ENCODE measurements at places on chromosomes 5 and 9. TPM values are rescaled to one million over a fixed set of nuclear protein-coding genes. Genes with fewer than 3 reads are reported as not detected.

GRCh38 chr9:124306098-124306735 is 48.5 kb downstream of the NEK6 start:
- no peak for DNase-seq
- no peaks in the 10 kb centered on the region for H3K27me3 ChIP-seq
- H3K4me1 ChIP-seq: no peaks in the 10 kb centered on the region
- peaks cover 39% of the 10 kb centered on the region for H3K36me3 ChIP-seq
- H3K4me3 ChIP-seq: no peak overlapping the region
- H3K27ac ChIP-seq: no peak overlapping the region

DNA sequence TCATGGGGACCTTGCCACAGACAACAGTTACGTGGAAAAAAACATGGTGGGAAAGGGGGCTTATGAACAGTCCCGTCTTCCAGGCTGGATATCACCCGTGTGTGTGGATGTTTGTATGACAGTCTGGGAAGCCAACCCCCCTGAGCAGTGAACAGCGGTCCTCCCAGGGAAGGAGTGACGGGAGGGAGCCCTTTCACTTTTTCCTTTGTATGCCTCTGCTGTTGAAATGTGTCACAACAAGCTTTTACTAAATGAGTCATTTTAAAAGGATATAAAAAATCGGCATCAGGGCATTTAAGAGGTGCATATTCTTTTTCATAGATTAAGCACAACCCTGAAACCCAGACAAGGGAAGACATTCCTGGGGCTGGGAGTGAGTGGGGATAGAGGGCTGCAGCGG is 5.1 kb downstream of the MYMK start:
- H3K27me3 ChIP-seq: peaks cover 15% of the 10 kb centered on the region
- H3K4me3 ChIP-seq: no peak overlapping the region
- no peak for DNase-seq
- no peaks in the 10 kb centered on the region for H3K36me3 ChIP-seq
- peaks cover 27% of the 10 kb centered on the region for H3K4me1 ChIP-seq

DNA sequence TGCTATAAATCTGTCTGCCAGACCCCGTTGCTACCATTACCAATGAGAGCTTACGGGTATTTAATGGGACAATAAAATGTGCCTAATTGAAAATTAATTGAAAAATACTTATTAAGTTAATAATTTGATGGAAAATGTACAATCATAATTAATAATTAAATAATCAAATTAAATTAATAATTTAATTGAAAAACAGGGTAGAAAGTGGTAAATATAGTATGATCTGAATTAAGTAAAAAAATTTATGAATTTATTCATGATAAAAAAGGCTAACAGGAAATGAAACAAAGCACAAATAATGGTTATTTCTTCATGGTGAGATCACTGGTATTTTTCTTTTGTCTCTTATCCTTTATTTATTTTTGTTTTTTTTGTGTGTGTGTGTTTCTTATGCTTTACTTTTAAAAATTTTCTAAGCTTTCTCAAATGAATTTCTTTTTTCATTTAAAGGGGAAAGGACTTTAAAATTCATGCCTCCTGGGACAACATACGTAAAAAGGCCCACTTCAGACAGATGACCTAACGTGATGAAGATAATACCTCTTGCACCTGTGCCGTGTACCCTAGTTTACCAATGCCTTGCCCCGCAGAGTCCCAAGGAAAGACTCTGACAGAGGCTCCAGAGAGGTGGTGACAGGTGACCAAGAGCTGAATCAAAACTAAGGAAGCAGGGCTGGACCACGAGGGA is 24.0 kb upstream of the RXRA start:
- peaks cover 10% of the 10 kb centered on the region for H3K4me1 ChIP-seq
- no peak for DNase-seq
- peaks cover 4% of the 10 kb centered on the region for H3K27me3 ChIP-seq
- H3K27ac ChIP-seq: no peak overlapping the region
- no peaks in the 10 kb centered on the region for H3K36me3 ChIP-seq

DNA sequence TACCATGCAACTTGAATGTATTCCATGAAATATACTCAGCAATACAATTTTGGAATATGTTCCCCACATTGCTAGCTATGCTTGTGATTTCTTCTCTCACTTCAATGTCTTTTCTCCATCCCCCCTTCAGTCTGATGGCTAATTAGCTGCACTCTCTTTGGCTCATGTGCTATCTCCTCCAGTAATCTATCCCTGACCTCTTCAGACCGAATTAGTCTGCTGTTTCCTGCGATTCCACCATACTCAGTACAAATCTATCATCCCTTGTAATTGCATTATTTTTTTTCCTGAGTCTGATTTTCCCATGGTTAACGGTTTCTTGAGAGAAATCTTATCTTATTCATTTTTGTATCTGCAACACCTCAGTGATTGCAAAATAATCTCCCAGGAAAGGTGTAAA is 360.7 kb upstream of the CDH10 start:
- DNase-seq: no peak
- H3K4me3 ChIP-seq: no peak overlapping the region
- no peaks in the 10 kb centered on the region for H3K27me3 ChIP-seq
- no peaks in the 10 kb centered on the region for H3K4me1 ChIP-seq

GRCh38 chr5:135660826-135661575 is 82.2 kb upstream of the CXCL14 start:
- no peak overlapping the region for H3K27ac ChIP-seq
- no peaks in the 10 kb centered on the region for H3K4me1 ChIP-seq
- H3K36me3 ChIP-seq: no peaks in the 10 kb centered on the region
- H3K27me3 ChIP-seq: no peaks in the 10 kb centered on the region
- H3K4me3 ChIP-seq: no peak overlapping the region

DNA sequence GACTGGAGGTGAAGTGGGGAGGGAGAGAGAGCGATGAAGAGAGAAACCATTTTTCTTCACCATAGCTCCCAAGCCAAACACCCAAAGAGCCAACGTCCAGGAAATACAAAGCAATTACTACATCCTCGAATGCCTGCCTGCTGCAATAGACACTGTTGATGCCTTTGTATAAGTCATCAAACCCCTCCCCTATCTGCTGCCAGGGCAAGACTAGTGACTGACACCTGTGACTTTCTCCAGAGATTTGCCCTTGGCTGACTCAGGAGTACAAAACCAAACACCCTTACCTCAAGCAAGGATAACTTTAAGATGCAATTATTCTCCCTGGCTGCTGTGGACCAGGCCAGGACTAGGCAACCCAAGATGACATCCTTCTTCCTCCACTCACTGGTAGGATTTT is 81.8 kb upstream of the RASA1 start:
- H3K27me3 ChIP-seq: no peaks in the 10 kb centered on the region
- DNase-seq: no peak
- H3K27ac ChIP-seq: no peak overlapping the region
- no peaks in the 10 kb centered on the region for H3K36me3 ChIP-seq
- peaks cover 6% of the 10 kb centered on the region for H3K4me1 ChIP-seq

GRCh38 chr5:106661866-106662265 is 1008.9 kb downstream of the EFNA5 start:
- DNase-seq: no peak
- no peak overlapping the region for H3K4me3 ChIP-seq
- no peaks in the 10 kb centered on the region for H3K4me1 ChIP-seq
- no peak overlapping the region for H3K27ac ChIP-seq

- no peaks in the 10 kb centered on the region for H3K36me3 ChIP-seq
- DNase-seq: no peak
- no peaks in the 10 kb centered on the region for H3K27me3 ChIP-seq
- no peak overlapping the region for H3K27ac ChIP-seq
- H3K4me1 ChIP-seq: no peaks in the 10 kb centered on the region
- H3K4me3 ChIP-seq: no peak overlapping the region
Measured at GRCh38 chr5:169384661-169385060, 83.7 kb upstream of the SLIT3 start.

GRCh38 chr5:4383518-4384198 is 756.5 kb upstream of the ADAMTS16 start:
- H3K36me3 ChIP-seq: no peaks in the 10 kb centered on the region
- no peak overlapping the region for H3K27ac ChIP-seq
- DNase-seq: no peak
- H3K27me3 ChIP-seq: no peaks in the 10 kb centered on the region

DNA sequence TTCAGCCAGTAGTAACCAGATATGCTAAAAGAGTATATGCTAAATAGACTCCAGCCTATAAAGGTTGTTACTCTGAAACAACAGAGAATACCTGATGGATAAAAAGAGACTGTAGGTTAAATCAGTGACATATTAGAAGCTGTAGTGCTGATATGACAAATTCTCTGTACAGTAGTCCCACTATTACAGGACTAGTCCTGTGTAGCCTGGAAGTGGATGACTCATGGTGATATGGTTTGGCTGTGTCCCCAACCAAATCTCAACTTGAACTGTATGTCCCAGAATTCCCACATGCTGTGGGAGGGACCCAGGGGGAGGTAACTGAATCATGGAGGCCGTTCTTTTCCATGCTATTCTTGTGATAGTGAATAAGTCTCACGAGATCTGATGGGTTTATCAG is 276.2 kb upstream of the POU5F2 start:
- no peaks in the 10 kb centered on the region for H3K36me3 ChIP-seq
- DNase-seq: no peak
- H3K4me3 ChIP-seq: no peak overlapping the region
- H3K27ac ChIP-seq: no peak overlapping the region

DNA sequence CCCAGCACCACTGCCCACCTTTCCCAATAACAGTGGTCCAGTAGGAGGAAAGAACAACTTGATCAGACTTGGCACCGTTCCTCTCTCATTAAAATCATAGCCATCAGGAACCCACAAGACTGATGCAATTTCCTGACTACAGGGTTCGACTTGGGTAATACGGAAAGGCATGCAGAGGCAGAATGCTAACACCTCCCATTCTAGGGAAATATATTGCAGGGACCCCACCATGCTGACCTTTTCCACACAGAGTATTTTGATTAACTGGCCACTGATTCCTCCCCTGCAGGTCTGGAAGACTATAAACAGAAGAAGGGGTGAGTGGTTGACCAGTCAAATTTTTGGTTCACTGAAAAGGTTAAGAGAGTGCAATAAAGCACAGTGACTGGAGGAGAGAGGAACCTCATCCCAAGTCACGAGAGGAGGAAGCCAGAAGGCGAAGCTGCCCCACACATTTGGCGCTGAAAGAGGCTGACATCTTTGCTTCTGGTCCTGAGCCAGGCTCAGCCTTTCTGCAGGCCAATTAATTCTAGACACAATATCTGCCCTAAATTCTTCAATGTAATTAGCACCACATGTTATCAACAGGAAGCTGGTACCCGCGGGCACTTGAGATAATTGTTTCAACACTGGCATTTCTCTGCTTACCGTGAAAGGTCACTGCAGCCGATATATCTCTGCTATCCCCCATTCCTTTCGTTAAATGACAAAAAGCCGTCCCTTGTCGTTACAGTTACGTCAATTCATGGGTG is 64.7 kb upstream of the SPOCK1 start:
- no peak for DNase-seq
- H3K36me3 ChIP-seq: no peaks in the 10 kb centered on the region
- H3K4me1 ChIP-seq: no peaks in the 10 kb centered on the region
- H3K4me3 ChIP-seq: no peak overlapping the region

DNA sequence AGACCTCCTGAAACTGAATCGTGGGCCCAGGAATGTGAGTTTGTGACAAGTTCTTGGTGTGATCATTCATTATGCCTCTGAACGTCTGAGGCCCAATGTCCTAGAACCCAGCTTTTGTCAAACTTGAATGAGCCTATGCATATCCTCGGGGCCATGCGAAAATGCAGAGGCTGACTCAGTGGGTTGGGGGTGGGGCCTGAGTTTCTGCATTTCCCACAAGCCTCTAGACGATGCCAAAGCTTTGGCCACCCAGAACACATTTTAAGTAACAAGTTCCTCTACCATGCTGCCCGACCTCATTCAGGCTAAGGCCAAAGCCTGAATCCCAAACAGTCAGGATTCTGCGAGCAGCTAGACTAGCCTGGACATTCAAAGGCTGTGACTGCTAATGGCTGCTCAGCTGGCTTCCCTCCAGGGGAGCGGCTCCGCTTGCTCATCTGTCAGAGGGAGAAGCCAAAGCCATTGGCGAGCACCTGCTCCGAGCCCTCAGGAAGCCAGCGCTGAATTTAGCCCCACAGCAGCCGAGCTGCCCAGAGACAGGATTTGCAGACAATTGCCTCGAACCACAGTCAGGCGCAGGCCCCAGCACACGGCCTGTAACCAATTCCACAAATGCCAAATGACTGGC is 177.5 kb downstream of the ZDHHC21 start:
- no peaks in the 10 kb centered on the region for H3K36me3 ChIP-seq
- no peaks in the 10 kb centered on the region for H3K4me1 ChIP-seq
- no peak overlapping the region for H3K4me3 ChIP-seq
- no peak overlapping the region for H3K27ac ChIP-seq

The CNTNAP3B gene
- total RNA-seq: 1.2 TPM

The C9 gene
- not detected for total RNA-seq

The MCC gene
- 3.0 TPM for total RNA-seq

The RGS7BP gene
- not detected for total RNA-seq

The PCDHGA10 gene
- 0.18 TPM for total RNA-seq

The SV2C gene
- total RNA-seq: not detected

Measured in HepG2 (cell line).